ENCODE measurements at places on chromosomes 7 and 10.

GRCh38 chr7:68642727-68643126, 955.5 kb upstream of the AUTS2 start:
- H3K27me3 ChIP-seq = no peaks in the 10 kb centered on the region
- no peaks in the 10 kb centered on the region for H3K36me3 ChIP-seq
- DNase-seq = no peak
- H3K27ac ChIP-seq = no peak overlapping the region
- H3K4me3 ChIP-seq = no peak overlapping the region
- H3K4me1 ChIP-seq = no peaks in the 10 kb centered on the region

DNA sequence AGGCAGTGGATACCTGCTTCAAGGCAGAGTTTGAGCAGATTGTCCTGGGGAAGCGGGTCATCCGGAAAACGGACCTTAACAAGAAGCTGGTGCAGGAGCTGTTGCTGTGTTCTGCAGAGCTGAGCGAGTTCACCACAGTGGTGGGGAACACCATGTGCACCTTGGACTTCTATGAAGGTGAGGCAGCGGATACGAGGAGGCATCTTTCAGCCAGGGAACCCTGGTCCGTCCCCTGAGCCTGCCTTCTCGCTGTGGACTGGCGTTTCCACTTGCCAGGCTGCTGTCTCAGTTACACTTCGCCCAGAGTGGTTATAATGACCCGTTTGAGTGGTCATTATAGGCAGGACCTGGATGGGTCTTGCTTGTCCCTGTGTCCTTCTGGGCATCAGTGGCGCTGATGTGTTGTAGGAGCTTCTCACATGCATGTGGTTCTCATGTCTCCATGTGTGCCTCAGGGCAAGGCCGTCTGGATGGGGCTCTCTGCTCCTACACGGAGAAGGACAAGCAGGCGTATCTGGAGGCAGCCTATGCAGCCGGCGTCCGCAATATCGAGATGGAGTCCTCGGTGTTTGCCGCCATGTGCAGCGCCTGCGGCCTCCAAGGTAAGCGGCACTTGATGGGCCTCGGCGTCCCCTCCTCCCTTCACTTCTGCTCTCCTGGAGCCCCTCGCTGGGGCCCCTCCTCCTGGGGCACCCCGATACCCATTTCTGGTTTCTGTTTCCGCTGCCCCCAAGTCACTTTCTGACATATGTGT, 18.0 kb downstream of the UPP1 start:
- H3K36me3 ChIP-seq = no peaks in the 10 kb centered on the region
- no peaks in the 10 kb centered on the region for H3K27me3 ChIP-seq
- no peak overlapping the region for H3K27ac ChIP-seq
- no peak for DNase-seq

- no peaks in the 10 kb centered on the region for H3K36me3 ChIP-seq
- no peak overlapping the region for H3K27ac ChIP-seq
- no peak for DNase-seq
- no peaks in the 10 kb centered on the region for H3K4me1 ChIP-seq
- no peak overlapping the region for H3K4me3 ChIP-seq
Measured at GRCh38 chr7:53740971-53741370, 705.5 kb downstream of the POM121L12 start.

- peaks cover 35% of the 10 kb centered on the region for H3K4me1 ChIP-seq
- no peaks in the 10 kb centered on the region for H3K27me3 ChIP-seq
- no peak for DNase-seq
Measured at GRCh38 chr7:158022601-158023000, 565.0 kb downstream of the PTPRN2 start.

DNA sequence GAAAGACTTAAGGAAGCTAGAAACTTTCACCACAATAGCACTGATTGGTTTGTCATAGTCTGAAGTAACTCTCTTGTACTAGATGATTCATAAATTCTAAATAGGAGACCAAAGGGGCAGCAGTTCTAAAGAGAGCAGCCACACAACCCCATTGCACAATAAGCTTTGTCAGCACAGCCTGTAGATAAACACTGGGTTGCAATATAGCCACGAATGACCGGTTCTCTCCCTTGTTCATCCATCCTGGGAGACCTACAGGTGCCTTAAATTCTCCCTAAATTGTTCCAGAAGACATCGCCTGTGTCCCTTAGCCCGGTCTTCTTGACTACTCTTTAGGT, 167.0 kb downstream of the SNX13 start:
- H3K4me3 ChIP-seq = no peak overlapping the region
- no peaks in the 10 kb centered on the region for H3K36me3 ChIP-seq
- H3K4me1 ChIP-seq = peaks cover 19% of the 10 kb centered on the region
- H3K27ac ChIP-seq = peak overlapping the region; percentile 27
- DNase-seq = peak; percentile 53

DNA sequence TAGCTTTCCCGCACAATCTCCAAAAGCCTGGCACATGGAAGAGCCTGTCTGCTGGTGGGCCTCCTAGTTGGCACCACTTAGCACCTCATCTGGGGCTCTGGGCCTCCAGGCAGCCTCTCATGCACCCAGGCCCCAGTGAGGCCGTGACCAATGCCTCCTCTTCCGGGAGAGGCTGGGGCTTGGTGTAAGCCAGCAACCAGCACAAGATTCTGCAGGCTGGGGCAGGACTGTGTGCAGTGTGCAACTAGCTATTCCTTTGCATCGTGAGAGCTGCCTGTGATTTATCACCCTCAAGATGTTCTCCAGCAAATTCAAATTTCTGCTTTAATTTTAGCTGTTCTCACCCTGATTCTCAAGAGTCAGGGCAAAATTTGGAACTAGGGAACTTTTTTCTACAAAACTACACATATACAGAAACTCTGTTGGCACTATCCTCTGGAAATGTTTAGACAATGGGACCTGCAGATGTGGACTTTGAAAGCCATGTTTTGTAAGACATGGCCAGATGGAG, 603.7 kb upstream of the MKI67 start:
- DNase-seq = no peak
- H3K27me3 ChIP-seq = no peaks in the 10 kb centered on the region
- no peaks in the 10 kb centered on the region for H3K4me1 ChIP-seq
- H3K4me3 ChIP-seq = no peak overlapping the region
- H3K36me3 ChIP-seq = no peaks in the 10 kb centered on the region
- no peak overlapping the region for H3K27ac ChIP-seq

DNA sequence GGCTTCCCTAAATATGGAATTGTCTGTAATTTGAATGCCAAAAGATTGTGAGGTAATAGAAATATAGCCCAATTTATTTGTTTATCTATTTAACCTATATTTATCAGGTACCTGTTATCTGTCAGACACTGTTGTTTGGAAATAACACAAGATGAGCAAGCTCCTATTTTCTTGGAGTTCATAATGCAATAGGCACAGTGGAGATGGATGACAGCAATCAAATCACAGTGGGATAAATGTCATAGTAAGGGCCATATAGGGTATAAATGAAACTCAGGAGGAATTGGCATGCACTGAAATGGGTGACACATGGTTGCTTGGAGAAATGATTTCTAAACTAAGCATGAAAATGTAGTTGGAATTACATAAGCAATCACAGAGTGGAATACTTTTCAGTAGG, 761.8 kb upstream of the MBL2 start:
- no peaks in the 10 kb centered on the region for H3K4me1 ChIP-seq
- no peaks in the 10 kb centered on the region for H3K27me3 ChIP-seq
- no peak overlapping the region for H3K27ac ChIP-seq
- no peaks in the 10 kb centered on the region for H3K36me3 ChIP-seq
- DNase-seq = no peak

- no peaks in the 10 kb centered on the region for H3K4me1 ChIP-seq
- H3K27me3 ChIP-seq = no peaks in the 10 kb centered on the region
- H3K4me3 ChIP-seq = no peak overlapping the region
- no peak overlapping the region for H3K27ac ChIP-seq
- no peak for DNase-seq
Measured at GRCh38 chr10:88439932-88440331, 143.2 kb downstream of the RNLS start.

DNA sequence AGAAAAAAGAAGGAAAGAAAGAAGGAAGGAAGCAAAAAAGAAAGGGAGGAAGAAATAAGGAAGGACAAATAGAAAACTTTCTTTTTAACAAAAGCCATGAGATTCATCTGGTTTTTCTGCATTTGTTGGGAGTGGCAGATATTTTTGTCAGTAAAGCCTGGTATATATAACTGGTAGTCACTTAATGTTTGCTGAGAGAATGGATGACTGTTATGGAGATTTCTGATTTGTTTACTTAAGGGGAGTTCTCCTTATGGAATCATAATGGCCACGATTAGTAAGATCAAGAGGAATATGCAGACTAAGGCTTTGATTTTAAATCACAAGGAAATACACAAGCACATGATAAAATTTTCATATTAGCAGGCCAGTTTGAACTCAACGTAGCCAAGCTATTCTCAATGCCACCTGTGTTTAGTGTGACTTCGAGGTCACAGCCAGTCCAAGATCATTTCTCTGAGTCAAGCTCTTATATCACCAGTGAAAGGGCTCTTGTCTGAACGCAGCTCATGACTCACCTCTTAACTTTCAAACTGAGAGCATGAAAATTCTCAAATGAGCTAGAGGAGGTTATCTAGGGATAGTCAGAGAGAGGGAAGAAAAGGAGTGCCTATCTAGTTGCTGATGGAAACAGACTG, 445.1 kb upstream of the ZMIZ1 start:
- H3K4me3 ChIP-seq = no peak overlapping the region
- DNase-seq = no peak
- no peaks in the 10 kb centered on the region for H3K36me3 ChIP-seq
- H3K27ac ChIP-seq = no peak overlapping the region
- no peaks in the 10 kb centered on the region for H3K4me1 ChIP-seq

DNA sequence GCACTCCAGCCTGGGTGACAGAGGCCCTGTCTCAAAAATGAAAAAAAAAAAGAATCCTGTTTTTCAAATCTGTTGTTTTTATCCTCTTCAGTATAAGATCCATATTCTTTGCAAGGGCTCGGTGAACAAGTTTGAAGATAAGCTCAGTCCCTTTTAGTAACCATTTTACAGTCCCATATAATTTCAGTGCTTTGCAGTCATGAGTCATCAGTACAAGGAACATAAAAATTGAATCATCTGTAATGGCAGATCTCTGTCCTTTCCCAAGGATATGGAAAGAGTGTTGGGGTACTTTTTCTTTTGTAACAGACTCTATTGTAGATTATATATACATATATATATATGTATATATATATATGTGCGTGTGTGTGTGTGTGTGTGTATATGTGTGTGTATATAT, 52.2 kb upstream of the ZPBP start:
- no peaks in the 10 kb centered on the region for H3K4me1 ChIP-seq
- no peaks in the 10 kb centered on the region for H3K27me3 ChIP-seq
- DNase-seq = no peak

DNA sequence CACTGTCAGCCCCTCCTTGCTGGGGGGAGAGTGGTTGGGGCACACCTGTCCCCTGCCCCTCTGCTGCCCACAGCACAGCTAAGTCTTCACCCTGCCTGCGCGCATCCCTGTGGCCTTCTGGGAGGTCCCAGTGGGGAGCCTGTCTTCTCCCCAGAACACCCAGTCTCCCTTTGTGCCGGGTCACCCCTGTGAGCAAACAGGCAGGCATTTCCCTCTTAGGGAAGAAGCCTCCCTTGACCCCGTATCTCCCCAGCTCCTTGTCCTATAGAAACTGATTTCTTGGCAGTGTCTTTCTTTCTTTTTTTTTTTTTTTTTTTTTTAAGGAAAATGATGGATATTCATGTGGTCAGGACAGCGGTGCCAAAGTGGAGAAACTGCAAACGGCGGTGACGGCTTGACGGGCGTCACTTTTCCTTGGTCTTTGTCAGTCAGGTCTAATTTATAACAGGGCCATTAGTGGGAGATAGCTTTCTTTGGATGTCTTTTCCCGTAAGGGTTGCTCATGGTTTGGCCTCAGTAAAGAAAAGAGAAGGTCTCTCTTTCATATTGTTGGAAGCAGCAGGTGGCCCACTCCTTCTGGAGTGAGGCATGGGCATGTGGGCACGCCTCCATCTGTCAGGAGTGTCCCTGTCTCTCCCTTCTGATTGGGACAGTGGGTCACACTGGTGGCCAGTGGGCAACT, 115.3 kb downstream of the NKX6-2 start:
- H3K4me1 ChIP-seq = no peaks in the 10 kb centered on the region
- DNase-seq = no peak
- H3K36me3 ChIP-seq = no peaks in the 10 kb centered on the region

DNA sequence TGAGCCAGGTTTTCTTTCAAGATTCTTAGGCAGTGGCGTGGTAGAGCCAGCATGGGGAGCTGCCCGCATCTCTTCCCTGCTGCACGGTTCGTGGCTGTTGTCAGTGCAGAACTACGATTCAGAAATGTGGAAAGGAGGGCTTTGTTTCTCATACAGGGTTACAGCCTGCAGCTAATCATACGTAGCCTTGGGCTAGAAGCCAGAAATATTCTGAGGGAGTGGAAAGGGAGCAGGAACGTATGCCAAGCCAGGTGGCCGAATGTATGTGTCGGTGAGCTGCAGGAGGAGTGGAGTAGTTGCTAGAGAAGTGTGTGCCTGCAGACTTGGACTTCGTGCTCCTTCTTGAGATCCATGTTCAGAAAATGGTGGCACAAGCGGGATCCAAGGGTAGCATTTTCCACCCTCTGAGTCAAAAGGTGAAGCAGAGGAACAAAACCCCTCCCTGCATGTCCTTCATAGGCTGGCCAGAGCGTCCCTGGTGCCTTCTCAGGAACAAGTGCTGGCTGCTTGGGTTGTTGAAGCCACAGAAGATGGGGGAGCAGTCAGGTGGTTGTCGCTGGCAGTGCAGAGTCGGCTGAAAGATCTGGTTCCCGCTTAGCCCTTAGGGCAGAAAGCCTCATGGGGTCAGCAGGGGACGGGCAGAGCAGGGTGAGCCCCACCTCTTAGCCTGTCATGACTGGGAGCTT, 40.9 kb downstream of the LANCL2 start:
- H3K27me3 ChIP-seq = no peaks in the 10 kb centered on the region
- H3K4me1 ChIP-seq = no peaks in the 10 kb centered on the region
- DNase-seq = no peak
- H3K4me3 ChIP-seq = no peak overlapping the region
- no peaks in the 10 kb centered on the region for H3K36me3 ChIP-seq
- no peak overlapping the region for H3K27ac ChIP-seq

DNA sequence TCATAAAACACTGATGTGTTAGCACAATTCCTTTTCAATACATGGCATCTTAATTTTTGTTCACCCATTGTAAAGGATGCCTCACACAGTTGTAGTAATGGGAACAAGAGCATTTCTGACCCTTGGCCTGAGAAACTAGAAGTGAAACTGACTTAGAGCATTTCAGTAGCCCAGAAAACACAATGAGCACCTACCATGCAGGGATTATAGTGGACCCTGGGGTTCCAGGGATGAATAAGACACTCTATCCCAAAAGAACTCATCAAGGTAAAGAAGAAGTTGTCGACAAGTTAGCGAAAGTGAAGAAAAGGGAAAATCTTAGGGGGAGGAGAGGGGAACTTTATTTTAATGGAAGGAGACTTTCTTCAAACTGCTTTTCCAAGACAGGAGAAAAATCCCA, 125.6 kb downstream of the NT5C2 start:
- H3K36me3 ChIP-seq = no peaks in the 10 kb centered on the region
- peak; percentile 47 for DNase-seq
- no peak overlapping the region for H3K4me3 ChIP-seq

- H3K4me3 ChIP-seq = no peak overlapping the region
- H3K4me1 ChIP-seq = no peaks in the 10 kb centered on the region
- no peak overlapping the region for H3K27ac ChIP-seq
Measured at GRCh38 chr7:39888171-39888853, 61.7 kb upstream of the CDK13 start.

GRCh38 chr10:86177537-86178155, 188.9 kb downstream of the GRID1 start:
- H3K27ac ChIP-seq = no peak overlapping the region
- H3K27me3 ChIP-seq = no peaks in the 10 kb centered on the region
- H3K36me3 ChIP-seq = no peaks in the 10 kb centered on the region
- H3K4me1 ChIP-seq = no peaks in the 10 kb centered on the region
- DNase-seq = no peak

Measured in MM.1S (cell line).